Progenitor cell of endocrine pancreas (in vitro differentiated cells): ENCODE measurements at places on chromosomes 1 and 21.

DNA sequence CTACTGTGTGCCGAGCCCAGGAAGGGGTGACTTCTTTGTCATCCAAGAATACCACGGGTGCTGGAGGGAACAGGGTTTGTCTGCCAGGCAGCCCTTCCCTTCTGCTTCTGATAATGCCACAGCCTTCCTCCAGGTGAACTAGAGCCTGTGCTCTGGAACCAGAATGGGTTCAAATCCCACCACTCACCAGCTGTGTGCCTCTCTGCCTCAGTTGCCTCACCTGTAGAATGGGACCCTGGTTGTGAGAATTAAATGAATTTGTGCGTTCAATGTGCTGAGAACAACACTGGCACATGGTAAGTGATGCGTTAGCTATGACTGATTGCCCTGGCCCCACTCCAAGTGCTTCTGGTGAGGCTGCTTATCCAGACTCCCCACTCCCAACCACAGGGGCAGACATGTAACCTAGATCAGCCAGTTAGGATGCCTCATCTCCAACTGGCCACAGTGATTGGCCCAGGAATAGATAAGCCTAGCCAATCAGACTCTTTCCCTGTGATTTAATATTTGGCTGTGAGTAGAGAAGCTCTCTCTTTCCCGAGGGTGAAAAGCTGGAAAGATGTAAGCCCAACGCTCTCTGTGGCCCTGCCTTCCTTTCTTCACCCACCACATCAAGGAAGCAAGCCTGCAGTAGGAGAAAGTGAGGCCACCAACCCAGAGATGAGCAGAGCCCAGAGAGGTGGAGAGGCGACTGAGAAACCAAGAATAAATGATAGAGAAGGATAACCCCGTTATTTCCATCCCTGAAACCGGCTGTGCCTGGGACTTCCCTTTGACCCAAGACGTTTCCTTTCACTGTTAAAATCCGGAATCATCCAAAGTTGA, 20.8 kb upstream of the LAPTM5 start:
- no peak overlapping the region for H3K27ac ChIP-seq
- peaks cover 8% of the 10 kb centered on the region for H3K4me1 ChIP-seq
- no peak overlapping the region for H3K4me3 ChIP-seq
- no peak for DNase-seq
- no peaks in the 10 kb centered on the region for H3K36me3 ChIP-seq

DNA sequence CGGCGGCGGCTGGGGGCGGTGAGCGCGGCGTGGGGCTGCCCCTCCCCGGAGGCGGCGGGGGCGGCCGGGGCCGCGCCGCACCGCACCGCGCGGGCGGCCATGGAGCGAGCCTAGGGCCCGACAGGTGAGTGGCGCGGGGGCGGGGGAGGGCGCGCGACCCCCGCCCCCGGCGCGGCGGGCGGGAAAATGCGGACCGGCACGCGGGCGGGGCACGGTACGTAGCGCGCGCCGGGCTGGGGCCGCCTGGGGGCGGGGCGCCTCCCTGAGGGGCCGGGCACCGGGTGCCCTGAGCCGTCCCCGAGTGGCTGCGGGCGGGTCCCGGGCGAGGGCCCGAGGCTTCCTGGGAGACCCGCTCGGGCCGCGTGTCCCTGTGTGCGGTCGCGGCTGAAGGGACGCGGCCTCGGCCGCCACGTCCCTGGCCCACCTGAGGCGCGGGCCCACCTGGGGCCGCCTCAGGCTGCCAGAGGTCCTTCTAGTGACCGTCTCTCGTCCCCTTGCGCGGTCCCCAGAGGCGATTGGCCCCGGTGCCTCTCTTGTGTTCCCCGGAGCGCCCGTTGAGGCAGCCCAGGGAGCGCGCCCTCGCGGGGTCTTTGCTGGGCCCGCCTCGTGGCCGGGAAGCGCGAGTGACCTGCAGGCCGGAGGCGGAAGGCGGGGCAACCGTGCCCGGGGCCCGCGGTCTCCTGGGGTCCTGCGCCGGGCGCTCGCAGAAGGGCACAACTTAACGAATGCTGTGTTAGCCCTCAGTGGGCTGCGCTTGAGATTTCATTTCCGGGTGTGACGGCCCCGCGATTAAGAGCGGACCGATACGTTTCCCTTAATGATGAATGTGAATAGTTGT, 500 bp downstream of the FAM20B start:
- peak overlapping the region; percentile 91 for H3K4me3 ChIP-seq
- peak; percentile 80 for DNase-seq
- peaks cover 39% of the 10 kb centered on the region for H3K4me1 ChIP-seq
- no peaks in the 10 kb centered on the region for H3K36me3 ChIP-seq
- H3K27me3 ChIP-seq: peaks cover 10% of the 10 kb centered on the region
- peak overlapping the region; percentile 96 for H3K27ac ChIP-seq

- H3K27me3 ChIP-seq: peaks cover 3% of the 10 kb centered on the region
- H3K4me3 ChIP-seq: no peak overlapping the region
- H3K4me1 ChIP-seq: peaks cover 31% of the 10 kb centered on the region
- no peak for DNase-seq
- H3K36me3 ChIP-seq: no peaks in the 10 kb centered on the region
- H3K27ac ChIP-seq: no peak overlapping the region
Observed at GRCh38 chr1:218521414-218522169, 176.5 kb downstream of the TGFB2 start.

- H3K36me3 ChIP-seq: no peaks in the 10 kb centered on the region
- H3K4me1 ChIP-seq: peaks cover 3% of the 10 kb centered on the region
- H3K4me3 ChIP-seq: no peak overlapping the region
Observed at GRCh38 chr1:1602968-1603506, 3.1 kb upstream of the FNDC10 start.

GRCh38 chr1:27887215-27888021, 15.1 kb downstream of the THEMIS2 start:
- no peaks in the 10 kb centered on the region for H3K27me3 ChIP-seq
- no peaks in the 10 kb centered on the region for H3K4me1 ChIP-seq
- DNase-seq: no peak
- H3K36me3 ChIP-seq: peaks cover 10% of the 10 kb centered on the region
- no peak overlapping the region for H3K27ac ChIP-seq

DNA sequence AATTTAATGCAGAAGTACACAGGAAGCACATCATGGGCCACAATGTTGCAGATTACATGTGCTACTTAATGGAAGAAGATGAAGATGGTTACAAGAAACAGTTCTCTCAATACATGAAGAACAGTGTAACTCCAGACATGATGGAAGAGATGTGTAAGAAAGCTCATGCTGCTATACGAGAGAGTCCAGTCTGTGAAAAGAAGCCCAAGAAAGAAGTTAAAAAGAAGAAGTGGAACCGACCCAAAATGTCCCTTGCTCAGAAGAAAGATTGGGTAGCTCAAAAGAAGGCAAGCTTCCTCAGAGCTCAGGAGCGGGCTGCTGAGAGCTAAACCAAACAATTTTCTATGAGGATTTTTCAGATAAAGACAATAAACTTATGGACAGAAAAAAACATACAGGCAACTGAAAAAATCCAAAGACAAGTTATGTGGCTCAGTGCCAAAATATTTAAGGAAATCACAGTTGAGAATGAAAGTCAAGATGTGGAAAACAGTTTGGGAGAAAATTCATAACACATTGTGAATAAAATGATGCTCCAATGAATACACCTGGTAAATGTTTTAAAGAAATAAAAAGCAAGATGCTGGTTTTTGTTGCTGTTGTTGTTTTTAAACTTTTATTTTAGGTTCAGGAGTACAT, 2.8 kb upstream of the ZNF644 start:
- peaks cover 2% of the 10 kb centered on the region for H3K36me3 ChIP-seq
- H3K4me3 ChIP-seq: no peak overlapping the region
- DNase-seq: no peak
- H3K27ac ChIP-seq: no peak overlapping the region
- H3K4me1 ChIP-seq: peaks cover 11% of the 10 kb centered on the region

DNA sequence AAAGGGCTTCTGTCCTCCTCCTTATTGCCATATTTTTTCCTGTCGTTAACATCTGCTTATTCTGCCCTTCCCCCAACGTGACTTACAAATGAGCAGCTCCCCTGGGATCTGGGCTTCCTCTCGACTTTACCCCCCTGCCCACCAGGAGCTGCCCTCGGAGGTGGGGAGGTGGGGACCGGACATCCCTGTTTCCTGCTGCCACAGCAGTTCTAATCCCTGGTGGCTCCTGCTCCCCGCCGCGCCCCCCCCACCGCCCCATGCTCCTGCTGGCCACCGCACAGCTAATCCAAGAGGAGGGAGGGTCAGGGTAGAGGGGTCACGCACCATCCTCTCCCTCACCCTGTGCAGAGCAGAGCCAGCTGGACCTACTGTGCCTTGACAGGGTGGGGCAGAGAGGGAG, 4.4 kb upstream of the SLC27A3 start:
- no peak for DNase-seq
- H3K27ac ChIP-seq: no peak overlapping the region
- H3K36me3 ChIP-seq: peaks cover 28% of the 10 kb centered on the region
- peaks cover 30% of the 10 kb centered on the region for H3K4me1 ChIP-seq

GRCh38 chr1:42450061-42450460, 5.8 kb downstream of the ZMYND12 start:
- no peaks in the 10 kb centered on the region for H3K4me1 ChIP-seq
- no peak overlapping the region for H3K27ac ChIP-seq
- no peaks in the 10 kb centered on the region for H3K36me3 ChIP-seq
- no peak for DNase-seq
- H3K4me3 ChIP-seq: no peak overlapping the region
- no peaks in the 10 kb centered on the region for H3K27me3 ChIP-seq

DNA sequence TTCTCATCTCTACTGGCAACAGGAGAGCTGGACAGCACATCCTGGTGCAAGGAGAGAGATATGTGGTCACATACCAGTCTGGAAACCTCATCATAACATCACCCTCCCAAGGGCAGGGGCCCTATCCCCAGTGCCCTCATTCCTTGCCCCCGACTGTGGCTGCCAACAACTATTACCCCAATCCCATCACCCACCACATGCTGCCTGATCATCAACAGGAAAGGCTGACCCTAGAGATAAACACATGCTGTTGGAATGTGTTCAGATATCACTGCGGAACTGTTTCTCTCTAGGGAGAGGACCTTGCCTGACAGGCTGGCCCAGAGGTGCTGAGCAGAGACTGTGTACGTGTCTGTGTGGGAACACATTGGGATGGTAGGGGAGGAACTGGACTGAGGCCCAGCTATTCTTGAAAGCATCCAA, 4.5 kb upstream of the INKA2 start:
- H3K27me3 ChIP-seq: peaks cover 44% of the 10 kb centered on the region
- peak overlapping the region; percentile 45 for H3K27ac ChIP-seq
- no peak overlapping the region for H3K4me3 ChIP-seq
- no peak for DNase-seq
- no peaks in the 10 kb centered on the region for H3K36me3 ChIP-seq
- peaks cover 2% of the 10 kb centered on the region for H3K4me1 ChIP-seq

DNA sequence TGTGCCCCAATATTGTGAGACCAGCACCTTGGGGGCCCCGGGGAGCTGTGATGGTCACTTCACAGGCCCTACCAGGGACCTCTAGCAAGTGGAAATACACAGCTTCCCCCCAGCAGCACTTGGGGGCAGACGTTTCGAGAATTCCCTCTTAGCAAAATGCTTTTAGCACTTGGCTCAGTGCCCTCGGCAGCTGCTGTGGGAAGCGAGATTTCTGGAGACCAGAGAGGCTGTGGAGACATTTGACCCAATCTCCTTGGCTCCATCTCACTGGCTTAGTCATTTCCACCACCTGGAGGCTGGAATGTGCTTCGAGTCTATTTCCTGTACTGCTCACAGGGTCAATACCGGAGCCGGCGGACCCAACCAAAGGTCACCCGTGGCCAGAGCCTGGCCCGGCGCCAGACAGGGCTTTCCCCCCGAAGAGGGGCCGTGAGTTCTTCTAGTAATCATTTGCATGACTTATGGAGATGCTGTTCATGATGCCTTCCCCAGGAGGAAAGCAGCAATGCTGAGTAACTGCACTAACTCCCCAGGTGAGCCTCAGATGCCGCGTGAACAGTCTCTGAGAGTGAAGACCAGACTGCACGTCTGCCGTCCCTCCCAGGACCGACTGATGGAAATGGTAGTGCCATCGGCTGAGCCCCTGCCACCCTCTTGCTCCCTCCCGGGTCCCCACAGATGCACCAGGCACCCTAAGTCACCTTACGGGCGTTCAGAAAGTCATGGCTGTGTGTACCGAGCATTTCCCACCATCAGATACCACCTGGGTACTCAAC, 4.4 kb upstream of the C2CD2 start:
- H3K27me3 ChIP-seq: peaks cover 32% of the 10 kb centered on the region
- no peak overlapping the region for H3K4me3 ChIP-seq
- DNase-seq: no peak
- H3K36me3 ChIP-seq: no peaks in the 10 kb centered on the region
- no peak overlapping the region for H3K27ac ChIP-seq

DNA sequence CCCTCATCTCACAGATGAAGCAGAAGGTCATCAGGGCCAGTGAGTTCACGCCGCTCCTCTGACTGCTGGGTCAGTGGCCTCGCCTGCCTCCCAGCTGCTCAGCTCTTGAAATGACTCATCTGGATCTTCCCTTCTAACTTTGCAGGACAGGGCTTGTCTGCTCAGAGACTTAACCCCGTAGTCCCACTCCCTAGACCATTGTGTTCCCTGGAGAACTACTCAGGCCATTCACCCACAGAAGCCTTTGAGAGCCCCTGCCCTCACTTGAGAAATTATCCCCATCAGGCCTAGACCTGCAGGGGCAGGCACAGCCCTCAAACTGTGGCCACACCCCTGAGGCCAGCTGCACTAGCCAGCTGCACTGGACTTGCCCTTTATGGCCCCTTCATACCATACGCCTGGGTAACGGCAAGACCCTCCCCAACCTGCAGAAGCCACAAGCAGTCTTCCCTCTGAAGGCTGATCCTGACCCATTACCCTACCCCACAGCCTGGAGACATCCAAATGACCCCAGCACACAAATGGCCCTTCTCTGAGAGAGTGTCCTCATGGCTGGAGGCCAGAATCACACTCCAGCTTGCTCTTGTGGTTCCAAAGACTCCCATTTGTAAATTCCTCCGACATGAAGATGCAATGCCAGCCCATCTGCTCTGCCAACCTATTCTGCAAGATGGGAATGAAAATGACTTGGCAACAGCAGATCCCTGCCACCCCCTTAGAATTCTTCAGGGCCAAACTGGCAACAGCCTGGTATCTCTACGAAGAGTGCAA, 33.2 kb downstream of the RCSD1 start:
- no peak overlapping the region for H3K27ac ChIP-seq
- peaks cover 5% of the 10 kb centered on the region for H3K27me3 ChIP-seq

GRCh38 chr1:99766378-99766800, at the start of gene FRRS1:
FRRS1 (minus strand) TSS chr1:99766635; CDS start chr1:99748768, 17,867 bp downstream.
- DNase-seq: peak; percentile 18
- H3K4me1 ChIP-seq: peaks cover 17% of the 10 kb centered on the region
- peaks cover 2% of the 10 kb centered on the region for H3K36me3 ChIP-seq
- H3K4me3 ChIP-seq: peak within 1 kb of the TSS; percentile 88
- no peaks in the 10 kb centered on the region for H3K27me3 ChIP-seq
- peak within 1 kb of the TSS; percentile 96 for H3K27ac ChIP-seq

DNA sequence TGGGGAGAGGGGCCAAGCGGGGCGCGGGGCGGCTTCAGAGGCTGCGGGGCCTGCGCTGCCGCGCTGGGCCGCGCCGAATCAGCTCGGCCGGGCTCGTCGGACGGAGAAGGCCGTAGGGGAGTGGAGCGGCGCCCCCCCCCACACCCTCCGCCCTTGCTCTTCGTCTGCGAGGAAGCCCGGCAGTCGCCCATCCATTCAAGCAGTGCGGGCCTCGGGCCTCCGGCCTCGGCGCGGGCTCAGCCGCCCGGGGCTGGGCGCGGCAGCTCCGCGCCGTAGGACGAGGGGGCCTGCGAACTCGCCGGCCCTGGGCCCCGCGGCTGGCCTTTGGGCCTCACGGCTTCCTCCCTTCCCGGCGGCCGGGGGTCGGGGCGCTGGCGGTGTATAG, 564 bp downstream of the CTPS1 start:
- H3K4me3 ChIP-seq: peak overlapping the region; percentile 81
- H3K27ac ChIP-seq: peak overlapping the region; percentile 81
- H3K4me1 ChIP-seq: peaks cover 21% of the 10 kb centered on the region
- peaks cover 4% of the 10 kb centered on the region for H3K36me3 ChIP-seq
- DNase-seq: no peak
